ENCODE measurements at places on chromosomes 7 and 10.

- no peak for DNase-seq
Measured at GRCh38 chr7:131623154-131623553, 66.7 kb upstream of the PODXL start.

DNA sequence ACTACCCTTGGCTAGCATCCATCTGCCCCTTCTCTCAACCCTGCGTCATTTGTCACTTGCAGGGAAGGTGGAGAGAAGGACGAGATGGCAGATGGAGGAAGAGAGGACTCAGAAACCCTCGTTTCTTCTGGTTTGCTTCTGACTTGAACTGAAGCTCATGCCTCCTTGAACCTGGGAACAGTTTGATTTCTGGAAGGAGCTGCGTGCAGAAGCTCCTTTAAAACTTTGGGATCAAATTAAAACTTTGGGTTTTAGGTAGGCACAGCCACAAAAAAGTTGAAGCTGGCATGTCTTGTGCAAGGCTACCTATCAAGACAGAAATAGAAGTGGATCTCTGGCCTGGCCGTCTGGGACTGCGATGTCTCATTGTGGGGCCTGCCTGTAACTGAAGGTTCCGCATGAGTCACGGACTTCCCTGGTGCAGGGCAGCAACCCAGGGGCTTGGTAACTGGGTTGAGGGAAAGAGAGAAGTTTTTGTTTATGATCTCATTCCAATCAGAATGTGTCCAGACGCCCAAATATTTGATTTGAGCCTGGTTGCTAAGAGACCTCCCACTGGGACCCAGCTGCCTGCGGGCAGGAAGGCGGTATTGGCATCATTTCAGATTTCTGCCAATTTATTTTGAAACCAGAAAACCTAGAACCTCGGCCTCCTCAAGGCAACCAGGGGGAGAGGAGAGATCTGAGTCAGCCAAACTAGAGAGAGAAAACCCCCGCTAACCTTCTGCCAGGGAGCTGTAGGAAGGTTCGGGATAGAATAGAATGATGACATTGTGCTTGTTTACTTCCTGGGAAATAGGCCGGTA lies 15.8 kb upstream of the CAMK1D start:
- peak; percentile 87 for DNase-seq

DNA sequence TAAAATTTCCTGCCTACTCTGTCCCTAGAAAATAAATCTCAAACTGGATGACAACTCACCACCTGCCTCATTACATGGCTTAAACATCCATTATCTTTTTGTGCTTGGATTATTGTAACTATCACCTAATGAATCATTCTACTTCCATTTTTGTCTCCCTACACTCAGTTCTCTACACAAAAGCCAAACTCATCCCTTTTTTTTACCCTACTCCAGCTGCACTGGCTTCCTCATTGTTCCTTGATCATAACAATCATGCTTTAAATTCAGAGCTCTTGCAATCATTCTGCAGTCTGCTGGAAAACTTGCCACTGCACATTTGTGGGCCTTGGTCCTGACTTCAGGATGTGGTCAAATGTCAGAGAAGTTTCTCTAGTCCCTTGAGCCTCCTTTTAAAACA lies 280.0 kb downstream of the DGKB start:
- DNase-seq: no peak

DNA sequence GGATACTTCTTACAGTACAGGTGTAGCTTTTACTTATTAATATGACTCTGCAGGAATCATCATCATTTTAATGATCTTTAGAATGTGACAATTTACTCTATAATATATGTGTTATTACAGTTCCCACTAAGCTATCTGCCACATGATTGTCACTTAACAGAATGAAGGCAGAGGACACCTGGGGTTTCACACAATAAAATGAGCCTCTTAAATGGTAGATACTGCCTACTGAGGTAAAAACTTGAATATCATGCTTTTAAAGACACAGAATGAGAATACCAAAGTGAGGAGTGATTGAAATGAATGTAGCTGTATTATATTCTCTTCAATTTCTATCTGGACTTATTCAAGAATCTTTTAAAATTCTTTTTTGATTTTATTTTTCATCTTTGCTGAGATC lies 1255.3 kb upstream of the LRRN3 start:
- no peak for DNase-seq

GRCh38 chr10:62719061-62719460 lies 85.5 kb upstream of the ADO start:
- no peak for DNase-seq
